Activated CD4-positive, alpha-beta memory T cell treated with anti-CD3 and anti-CD28 coated beads for 36 hours (primary cell): ENCODE measurements at places on chromosomes 3 and 15.

- DNase-seq = no peak
Observed at GRCh38 chr3:55484191-55484689, 2.9 kb downstream of the WNT5A start.

DNA sequence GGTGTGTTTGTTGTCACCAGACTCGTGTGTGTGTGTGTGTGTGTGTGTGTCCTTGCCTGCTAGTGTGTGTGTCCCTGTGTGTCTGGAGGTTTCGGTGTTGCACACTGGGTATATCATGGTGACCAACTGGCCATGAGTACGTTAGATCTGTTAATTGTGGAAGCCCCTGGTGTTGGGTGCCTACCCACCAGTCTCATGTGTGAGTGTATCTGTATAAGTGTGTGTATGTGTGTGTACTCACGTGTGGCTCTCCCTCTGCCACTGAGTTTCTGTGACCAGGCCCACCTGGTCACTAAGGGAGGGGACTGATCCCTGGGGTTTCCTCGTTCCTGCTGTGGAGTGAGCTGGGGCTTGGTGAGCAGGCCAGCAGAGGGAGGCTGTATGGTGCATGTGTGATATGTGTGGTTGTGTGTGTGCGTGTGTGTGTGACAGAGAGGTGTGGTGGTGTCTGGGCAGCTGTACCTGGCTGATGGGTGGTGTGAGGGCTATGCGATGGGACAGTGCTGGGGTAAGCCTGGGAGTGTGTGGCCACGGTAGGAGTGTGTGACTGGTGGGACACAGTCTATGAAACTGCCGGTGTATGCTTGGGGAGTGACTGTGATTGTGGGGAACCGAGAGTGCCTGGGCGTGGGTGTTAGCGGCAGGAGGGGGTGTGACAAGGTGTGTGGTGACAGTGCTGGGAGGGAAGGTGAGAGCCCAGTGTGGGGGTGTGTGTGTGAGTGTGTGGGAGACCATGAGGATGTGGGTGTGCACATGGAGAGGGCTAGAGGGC, 1.8 kb downstream of the PRKCD start:
- DNase-seq = peak; percentile 53

DNA sequence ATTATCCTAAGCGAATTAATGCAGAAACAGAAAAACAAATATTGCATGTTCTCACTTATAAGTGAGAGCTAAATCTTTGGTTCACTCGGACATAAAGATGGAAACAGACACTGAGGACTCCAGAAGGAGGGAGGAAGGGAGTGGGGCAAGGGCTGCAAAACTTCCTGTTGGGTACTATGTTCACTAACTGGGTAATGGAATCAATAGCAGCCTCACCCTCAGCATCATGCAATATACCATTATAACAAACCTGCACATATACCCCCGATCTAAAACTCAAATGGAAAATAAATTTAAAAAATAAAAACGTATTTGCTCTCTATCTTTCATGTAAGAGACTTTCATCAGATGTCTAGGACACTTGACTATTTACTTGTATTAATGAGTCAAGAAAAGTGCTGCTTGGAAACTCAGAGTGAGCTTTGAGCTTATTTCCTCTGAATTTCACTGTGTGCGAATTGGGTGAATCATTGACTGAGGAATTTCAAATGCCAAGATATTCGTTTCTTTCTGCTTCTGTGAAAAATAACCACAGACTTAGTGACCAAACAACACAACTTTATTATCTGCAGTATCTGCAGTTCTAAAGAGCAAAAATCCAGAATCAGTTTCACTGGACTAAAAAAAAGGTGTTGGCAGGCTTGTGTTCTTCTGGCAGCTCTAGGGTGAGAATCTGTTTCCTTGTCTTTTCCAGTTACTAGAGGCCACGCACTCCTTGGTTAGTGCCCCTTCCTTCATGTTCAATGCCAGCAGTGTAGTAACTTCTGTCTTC, 18.4 kb downstream of the TM4SF18 start:
- DNase-seq = no peak

DNA sequence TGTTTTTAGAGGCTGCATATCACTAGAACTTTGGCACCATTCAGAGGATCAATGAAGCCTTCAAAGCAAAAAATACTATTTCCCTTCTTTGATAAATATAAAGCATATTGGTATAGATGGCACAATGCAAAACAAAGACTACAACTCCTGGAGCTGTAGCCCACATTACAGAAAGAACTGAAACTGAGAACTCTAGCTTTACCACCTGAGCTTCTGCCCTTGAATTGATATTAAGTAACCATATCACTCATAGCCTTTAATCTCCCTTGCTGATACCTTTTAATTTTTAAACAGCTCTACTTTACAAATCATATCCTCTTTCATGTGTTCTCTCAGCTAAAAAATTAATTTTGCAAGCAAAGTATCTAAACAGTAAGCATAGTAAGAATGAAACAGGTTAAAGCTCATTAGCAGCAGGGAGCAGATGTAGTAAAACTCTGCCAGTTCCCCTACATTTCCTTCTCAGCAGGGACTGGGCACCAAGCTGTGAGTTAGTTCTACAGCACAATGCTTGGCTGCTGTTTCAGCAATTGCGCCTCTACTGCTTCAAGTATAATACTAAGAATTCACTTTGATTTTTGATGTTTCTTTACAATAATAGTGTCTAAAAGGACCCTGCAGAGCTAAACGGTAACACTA, 97.9 kb upstream of the NANOGP8 start:
- no peak for DNase-seq

GRCh38 chr15:52441841-52442240, 86.8 kb downstream of the MYO5A start:
- no peak for DNase-seq

- no peak for DNase-seq
Observed at GRCh38 chr3:108312656-108313055, 16.3 kb downstream of the HHLA2 start.

- no peak for DNase-seq
Observed at GRCh38 chr15:49692514-49693090, 71.8 kb downstream of the DTWD1 start.

DNA sequence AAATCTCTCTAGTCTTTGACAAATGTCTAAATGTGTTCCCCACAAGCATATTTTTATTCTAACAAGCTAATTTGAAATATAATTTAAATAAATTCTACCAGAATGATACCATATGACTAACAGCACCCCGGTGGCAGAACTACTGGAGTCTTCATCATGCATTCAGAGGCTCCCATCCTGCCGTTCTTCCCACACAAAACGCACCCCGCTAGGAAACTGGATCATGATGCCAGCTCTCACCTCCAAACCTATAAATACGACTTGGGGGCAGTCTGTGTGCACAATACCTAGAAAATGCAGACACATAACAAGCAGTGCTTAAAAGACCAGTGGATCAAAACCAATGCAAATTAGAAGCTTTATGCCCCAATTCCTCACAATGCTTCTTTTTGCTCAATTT, 8.5 kb downstream of the HOMER2 start:
- no peak for DNase-seq

DNA sequence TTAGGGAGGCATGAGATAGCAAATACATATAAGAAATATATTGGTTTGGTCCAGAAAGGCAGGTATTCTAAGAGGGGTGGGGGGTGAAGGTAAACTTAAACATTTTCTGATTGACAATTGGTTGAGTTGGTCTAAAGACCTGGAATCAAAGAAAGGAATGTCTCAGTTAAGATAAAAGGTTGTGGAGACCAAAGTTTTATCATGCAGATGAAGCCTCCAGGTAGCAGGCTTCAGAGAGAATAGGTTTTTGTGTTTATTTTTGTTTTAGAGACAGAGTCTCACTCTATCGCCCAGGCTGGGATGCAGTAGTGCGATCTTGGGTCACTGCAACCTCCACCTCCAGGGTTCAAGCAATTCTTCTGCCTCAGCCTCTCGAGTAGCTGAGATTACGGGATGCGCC, 80.5 kb downstream of the NPAP1 start:
- no peak for DNase-seq

DNA sequence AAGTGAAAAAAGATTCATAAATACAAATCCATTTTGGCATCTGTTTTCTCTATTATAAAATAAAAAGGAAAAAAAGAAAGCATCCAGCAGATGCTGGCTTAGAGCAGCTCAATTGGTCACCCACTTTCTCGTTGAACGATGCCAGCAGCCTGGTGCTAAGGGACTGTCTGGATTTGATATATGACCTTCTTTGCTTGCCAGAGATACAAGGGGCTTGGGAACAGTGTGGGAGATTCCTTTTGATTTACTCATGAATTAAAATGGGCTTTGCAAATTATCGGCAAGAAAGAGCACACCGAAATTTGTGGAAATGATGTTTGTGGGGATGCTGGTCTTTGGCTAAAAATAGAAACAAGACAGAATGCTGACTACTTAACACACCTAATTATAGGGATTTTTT, 210.3 kb upstream of the STT3B start:
- no peak for DNase-seq

DNA sequence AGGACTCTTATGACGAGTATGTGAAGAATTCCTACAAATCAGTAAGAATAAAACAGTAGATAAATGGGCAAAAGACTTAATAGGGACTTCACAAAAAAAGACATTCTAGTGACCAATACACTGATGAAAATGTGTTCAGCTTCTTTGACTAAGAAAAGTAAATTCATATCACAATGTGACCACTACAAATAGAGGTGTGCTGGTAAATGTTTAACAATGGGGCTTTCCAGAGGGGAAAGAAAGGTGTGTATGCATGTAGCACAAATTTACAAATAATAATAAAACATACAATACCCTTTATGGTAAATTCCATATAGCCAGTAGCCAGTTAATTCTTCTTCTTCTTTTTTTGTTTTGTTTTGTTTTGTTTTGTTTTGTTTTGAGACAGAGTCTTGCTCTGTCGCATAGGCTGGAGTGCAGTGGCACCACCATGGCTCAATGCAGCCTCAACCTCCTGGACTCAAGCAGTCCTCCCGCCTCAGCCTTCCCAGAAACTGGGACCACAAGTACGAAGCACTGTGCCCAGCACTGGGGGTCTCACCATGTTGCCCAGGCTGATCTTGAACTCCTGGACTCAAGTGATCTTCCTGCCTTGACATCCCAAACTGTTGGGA, 17.5 kb upstream of the NMD3 start:
- DNase-seq = no peak

DNA sequence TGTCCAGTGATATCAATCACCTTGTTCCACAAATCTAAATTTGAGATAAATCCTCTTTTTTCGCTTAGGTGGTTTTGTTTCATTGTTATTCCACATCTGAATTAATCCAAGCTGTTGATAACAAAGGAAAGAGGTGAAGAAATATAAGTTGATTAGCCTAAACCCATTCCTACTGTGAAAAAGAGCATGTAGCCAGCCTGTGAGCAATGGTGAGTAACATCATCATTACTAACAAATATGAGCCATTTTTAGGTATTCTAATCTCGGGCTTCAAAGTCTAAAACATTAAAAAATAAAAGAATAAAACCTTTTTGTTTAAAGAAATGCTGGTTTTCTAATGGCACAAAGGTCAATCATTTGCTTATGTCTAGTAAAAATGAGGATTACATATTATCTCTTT, 52.1 kb upstream of the P3H2 start:
- no peak for DNase-seq

GRCh38 chr3:137763594-137763938, 549 bp upstream of the SOX14 start:
- no peak for DNase-seq

DNA sequence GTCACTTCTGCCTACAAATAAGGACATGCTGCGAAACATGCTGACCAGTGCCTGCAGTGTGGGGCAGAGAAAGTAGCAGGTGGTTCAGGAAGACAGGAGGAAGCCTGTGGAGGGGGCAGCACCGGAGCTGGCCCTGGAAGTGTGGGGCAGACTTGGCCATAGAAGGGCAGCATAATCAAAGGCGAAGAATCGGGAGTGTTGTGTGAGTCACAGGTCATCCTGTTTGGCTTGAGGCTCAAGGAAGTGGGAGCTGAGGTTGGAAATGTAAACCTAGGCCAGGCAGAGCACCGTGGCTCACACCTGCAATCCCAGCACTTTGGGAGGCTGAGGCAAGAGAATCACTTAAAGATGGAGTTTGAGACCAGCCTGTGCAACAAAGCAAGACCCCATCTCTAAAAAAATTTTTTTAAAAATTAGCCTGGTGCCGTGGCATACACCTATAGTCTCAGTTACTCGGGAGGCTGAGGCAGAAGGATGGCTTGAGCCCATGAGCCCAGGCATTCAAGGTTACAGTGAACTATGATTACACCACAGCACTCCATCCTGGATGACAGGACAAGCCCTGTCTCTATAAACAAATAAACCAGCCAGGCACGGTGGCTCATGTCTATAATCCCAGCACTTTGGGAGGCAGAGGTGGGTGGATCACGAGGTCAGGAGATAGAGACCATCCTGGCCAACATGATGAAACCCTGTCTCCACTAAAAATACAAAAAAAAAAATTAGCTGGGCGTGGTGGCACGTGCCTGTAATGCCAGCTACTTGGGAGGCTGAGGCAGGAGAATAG, 54.0 kb downstream of the FAM43A start:
- no peak for DNase-seq

GRCh38 chr15:37014137-37014536, 86.2 kb downstream of the MEIS2 start:
- DNase-seq = no peak

DNA sequence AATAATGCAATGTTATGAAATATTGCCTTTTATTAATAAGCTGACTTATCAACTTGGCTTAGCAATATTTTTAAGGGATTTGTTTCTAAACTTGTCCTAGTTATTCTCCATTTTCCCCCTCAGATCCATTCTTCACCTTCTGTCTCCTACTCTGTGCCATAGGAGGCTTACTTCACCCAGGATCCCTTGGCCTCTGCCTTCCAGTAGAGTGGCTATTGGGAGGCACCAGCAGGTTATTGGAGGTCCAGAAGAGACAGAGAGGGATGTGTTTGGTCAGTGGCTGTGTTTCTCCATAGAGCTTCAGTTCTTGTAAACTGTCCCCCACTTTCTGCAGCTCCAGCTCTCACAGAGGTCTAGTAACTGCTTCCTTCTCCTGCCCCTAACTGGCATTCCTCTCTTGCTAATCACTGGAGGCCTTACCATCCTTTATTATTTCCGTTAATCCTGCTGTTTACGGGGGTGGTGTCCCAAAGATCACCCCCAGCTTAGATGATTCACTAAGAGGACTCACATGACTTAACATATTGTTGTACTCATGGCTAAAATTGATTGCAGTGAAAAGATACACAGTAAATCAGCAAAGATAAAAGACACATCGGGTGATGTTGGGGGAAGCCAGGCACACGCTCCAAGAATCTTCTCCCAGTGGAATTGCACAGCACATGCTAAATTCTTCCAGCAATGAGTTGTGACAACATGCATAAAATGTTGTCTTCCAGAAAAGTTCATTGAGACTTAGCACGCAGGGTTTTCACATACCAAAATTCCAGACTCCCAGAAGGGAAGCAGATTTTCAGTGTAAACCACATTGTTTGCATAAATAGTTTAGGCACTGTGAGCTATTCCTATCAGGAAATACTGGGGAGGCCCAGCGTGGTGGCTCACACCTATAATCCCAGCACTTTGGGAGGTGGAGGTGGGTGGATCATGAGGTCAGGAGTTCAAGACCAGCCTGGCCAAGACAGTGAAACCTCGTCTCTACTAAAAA, 67.5 kb downstream of the RPL22L1 start:
- DNase-seq = no peak

DNA sequence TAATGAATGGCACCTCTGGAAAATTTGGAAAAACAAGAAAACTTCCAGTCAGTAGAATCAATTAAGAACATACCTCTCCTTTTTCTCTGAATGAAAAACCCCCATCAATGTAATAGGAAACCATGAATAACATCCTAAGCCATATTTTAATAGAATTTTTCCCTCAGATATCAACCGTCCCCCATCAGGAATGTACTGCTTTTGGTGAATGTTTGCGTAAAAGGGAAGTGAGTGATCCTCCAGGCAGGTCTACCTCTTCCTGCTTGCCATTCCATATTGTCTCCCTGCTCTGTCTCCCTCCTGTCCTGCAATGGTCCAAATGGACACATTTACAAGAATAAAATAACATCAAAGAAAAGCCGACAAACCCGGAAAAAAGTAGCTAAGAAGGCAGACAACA, 30.8 kb downstream of the LAMP3 start:
- no peak for DNase-seq
